Neuronal stem cell (in vitro differentiated cells): ENCODE measurements at places on chromosomes 2 and 18.

- DNase-seq, result no peak
Measured at GRCh38 chr2:85827879-85828569, 60.8 kb downstream of the ST3GAL5 start.

- DNase-seq, result no peak
Measured at GRCh38 chr2:219418155-219419011, at the start of gene DES. Gene DES, plus strand, starts transcription at chr2:219418377. Its CDS starts 86 bp downstream, at chr2:219418463.

GRCh38 chr2:230762317-230762896 lies 49.8 kb downstream of the CAB39 start:
- peak; percentile 6 for DNase-seq

DNA sequence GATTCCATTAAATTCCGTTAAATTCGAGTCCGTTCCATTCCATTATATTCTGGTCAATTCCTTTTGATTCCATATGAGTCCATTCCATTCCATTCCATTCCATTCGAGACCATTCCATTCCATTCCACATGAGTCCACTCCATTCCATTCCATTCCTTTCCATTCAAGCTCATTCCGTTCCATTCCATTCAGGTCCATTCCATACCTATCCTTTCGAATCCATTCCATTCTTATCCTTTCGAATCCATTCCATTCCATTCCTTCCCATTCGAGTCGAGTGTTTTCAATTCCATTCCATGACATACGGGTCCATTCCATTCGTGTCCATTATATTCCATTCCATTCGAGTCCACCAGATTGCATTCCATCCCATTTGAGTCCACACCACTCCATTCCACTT lies 1127.4 kb downstream of the RPIA start:
- DNase-seq, result no peak

GRCh38 chr2:157480182-157480961 lies 36.5 kb upstream of the CYTIP start:
- DNase-seq, result no peak

GRCh38 chr2:70664525-70664924 lies 103.5 kb downstream of the ADD2 start:
- DNase-seq, result no peak

DNA sequence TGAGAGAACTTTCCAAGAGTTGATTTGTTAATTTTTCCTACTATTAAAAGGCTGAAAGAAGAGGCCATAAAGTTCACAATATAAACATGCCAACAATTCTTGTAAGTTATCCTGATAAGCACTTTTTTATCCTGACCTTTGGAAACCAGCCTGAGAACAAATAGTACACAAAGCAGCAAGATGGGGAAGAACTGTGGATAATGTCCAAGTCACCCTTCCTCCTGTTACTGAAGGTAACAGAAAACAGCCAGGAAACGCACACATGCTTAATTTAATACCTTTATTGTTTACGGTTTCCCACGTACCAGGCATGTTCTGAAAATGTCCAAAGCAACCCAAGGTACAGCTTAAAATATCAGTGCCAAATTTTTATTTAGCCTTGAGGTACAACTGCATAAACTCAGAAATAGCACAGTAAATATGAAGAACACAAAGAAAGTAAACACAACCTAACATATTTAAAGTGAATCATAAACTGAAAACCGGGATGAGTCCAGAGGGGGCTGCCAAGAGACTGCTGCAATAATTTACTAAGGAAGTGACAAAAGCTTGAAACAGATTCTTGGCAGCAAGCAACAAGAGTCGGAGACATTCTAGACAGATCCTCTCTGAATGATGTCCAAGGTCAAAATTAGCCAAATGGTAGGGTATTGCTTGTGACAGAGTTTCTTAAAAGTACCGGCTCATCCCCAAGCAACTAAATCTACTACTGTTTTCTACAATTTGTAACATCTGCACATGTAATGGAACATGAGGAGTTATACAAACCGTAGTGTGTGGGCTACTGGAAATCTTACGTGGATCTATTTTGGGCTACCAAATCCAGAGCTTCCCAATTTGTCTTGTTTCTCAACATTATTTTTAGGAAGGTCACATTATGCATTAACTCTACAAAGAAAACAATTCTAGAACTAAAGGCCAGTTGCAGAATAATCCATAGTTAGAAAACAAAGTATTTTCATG lies 93.2 kb downstream of the CABYR start:
- no peak for DNase-seq

DNA sequence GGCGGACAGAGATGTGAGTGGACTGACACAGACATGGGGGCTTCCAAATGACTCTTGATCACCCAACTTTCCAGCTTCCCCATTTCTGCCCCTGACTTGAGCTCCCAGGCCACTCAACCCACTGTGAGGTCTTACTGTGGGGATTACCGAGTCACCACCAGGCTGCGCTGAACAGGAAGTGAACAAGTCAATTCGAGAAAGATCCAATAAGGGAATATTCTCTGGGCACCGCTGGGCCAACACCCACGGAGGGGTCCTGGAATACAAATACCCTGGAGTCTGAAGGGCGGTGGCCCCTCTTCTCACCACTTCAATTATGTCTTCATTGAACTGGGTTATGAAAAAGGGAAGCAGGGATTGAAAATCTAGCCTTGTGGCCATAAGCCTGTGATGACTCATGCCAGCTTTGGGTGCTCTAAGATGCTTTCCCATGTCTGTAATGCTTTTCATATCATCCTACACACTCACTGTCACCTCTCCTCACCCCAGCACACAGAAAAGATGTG lies 37.7 kb downstream of the BCL11A start:
- DNase-seq, result no peak

GRCh38 chr2:113838277-113838676 lies 51.6 kb upstream of the ACTR3 start:
- no peak for DNase-seq

GRCh38 chr2:126699716-126700581 lies 44.0 kb downstream of the GYPC start:
- DNase-seq, result no peak

DNA sequence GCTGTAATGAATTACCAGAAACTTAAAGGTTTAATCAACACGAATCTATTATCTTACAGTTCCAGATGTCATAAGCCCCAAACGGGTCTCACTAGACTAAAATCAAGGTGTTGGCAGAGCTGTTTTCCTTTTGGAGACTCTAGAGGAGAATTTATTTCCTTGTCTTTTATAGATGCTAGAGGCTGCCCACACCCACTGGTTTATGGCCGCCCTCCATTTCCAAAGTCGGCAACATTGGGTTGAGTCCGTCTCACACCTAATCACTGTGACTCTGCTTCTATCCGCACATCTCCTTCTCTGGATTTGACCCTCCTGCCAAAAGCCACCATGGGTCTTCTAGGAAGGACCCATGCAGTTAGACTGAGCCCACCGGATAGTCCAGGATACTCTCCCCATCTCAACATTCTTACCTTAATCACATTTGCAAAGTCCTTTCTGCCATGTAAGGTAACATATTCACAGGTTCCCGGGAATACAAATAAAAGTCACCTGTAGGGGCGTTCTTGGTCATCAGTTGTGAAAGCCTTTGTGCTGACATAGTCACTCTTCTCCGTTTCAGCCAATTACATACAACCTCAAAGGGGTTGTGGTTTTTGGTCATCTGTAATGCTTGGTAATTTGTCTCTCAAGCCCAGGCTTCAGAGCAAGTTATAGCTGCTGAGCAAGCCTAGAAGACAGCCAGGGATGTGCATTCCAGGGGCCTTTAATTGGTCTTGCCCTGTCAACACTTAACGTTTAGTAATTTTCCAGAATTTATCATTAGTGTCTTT lies 179.4 kb downstream of the ANTXR1 start:
- DNase-seq, result no peak

GRCh38 chr18:77153404-77153803 lies 20.8 kb upstream of the MBP start:
- no peak for DNase-seq

DNA sequence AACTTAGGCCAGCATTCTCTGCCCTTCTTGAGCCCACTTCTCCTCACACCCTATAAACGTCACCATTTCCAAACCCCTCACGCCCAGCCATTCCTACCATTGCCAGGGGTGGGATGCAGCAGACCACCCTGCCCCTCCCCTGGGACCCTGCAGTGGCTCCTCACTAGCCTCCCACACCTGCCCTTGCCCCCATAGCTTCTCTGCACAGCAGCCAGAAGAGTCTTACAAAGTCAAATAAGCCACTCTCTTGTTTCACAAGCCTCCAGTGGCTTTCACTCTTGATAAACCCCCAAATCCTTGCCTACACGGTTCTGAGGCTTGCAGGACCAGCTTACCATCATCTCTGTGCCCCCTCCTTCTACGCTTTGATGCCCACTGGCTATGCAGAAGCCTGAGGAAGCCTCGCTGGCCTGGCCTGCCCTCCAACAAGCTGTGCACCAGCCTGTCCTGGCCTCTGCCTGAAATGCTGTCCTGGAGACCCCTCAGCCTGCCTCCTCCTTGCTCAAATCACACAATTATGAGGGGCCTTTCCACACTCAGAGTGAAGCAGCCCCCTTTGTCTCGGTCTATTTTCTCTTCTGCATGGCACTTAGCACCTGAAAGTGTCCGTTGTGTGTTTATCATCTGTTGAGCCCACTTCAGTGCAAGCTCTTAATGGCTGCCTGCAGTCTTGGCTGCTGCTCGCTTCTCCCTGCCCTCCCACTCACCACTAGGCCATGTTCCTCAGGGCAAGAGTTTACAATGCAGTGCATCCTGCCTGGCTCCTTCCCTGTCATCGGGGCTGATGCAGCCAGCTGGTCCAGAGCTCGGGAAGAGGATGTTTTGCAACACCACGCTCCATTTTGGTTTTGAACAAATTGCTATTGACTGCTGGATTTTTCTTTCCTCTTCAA lies 82.6 kb upstream of the RGPD5 start:
- DNase-seq, result no peak

GRCh38 chr2:64754570-64754969 lies 100.9 kb upstream of the SERTAD2 start:
- DNase-seq, result no peak

GRCh38 chr2:107064750-107065149 lies 178.8 kb upstream of the ST6GAL2 start:
- DNase-seq, result no peak

- DNase-seq, result no peak
Measured at GRCh38 chr18:31978616-31979015, 35.7 kb upstream of the TRAPPC8 start.

DNA sequence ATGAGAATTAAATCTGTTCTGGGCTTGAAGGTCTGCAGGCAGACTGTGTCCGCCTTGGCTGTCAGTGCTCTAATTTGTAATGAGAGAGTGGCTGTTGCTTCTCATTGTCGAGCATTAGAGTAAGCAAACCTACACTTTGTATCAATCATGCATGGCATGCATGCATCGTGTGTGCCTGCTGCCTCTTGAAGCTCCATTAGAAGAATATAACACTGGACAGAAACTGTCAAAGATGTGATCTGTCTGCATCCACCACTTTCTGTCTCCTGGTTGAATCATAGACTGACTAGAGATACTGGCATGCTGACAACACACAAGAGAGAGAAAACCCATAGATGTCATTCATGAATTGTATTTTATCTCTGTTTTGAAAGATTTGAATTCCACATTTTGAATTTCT lies 275.0 kb upstream of the NXPH2 start:
- no peak for DNase-seq

GRCh38 chr2:7037340-7038333 lies 120.4 kb downstream of the RNF144A start:
- DNase-seq, result peak; percentile 41

DNA sequence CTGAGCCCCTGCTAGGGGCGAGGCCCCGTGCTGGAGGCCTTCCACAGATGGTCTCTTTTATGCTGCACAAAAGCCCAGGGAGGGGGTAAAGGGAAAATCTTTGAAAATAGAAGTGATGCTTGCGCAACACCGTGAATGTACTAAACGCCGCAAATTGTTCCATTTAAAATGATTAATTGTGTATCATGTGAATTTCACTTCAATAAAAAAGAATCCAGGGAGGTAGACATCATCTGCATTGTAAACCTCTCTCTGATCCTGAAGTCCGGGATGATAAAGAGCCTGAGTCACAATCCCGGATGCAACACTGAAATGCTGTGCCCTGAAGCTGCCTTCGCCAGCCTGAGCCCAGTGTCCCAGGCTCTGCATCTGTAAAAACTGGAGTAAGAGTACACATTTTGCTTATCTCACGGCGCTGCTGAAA lies 107.7 kb upstream of the PPP1CB start:
- no peak for DNase-seq

- DNase-seq, result no peak
Measured at GRCh38 chr2:76311728-76312127, 601.0 kb upstream of the GCFC2 start.

GRCh38 chr2:64145714-64146113 lies 1.5 kb upstream of the PELI1 start:
- no peak for DNase-seq

DNA sequence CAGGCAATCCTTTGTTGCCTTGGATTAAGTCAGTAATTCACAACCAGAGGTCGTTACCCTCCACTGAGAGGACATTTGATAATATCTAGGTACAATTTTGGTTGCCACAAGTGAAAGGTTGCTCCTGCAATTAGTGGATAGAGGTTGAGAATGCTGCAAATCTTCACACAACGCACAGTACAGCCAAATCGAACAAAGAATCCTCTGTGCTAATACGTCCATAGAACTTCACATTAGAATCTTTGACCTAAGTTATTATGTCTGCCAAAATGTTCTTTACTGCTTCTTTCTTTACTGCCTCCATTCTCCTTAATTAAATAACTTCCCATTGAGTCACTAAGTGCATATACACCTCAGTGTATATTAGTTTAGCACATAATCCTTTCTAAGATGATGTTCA lies 879.5 kb downstream of the TRIB2 start:
- no peak for DNase-seq

DNA sequence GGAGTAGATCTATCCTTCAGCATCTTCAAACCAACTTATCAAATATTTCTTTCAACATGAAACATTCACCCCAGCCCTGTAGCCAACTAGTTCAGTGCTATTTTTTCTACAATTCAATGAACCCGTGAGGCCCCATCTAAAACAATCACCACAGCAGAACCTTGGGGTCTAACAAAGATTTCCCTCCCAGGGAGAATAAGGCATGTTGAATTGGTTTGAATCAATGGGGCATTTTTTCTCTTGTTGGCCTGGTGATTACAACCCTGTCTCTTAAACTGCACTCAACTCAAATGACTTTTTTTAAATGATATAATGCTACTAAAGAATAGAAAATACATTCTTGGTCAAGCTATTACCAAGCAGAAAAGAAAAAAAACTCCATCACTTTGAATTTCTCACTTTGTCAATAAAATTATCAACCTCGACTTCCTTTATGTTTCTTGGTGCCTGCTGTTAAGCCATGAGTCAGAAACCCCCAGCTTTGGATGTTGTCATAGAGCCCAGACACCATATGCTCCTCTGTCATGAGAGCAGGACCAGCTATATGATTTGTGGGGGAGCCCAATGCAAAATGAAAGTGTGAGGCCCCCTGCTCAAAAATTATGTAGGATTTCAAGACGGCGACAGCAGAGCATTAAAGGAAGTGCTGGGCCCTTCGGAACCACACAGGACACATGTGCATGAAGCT lies 282.4 kb downstream of the MEIS1 start:
- no peak for DNase-seq

- DNase-seq, result no peak
Measured at GRCh38 chr2:99187011-99187410, 6.0 kb downstream of the MRPL30 start.

GRCh38 chr2:74391209-74391579 lies 11.1 kb upstream of the DCTN1 start:
- no peak for DNase-seq

- no peak for DNase-seq
Measured at GRCh38 chr2:152606081-152606480, 111.2 kb downstream of the PRPF40A start.
